ENCODE measurements at places on chromosomes 1 and 21.

- DNase-seq = no peak
Measured at GRCh38 chr1:158180741-158181576, at the start of gene CD1D. Gene CD1D (plus strand): TSS chr1:158180895. CDS start chr1:158181102, 207 bp downstream.

GRCh38 chr1:207417076-207417475 is 37.1 kb upstream of the CR2 start:
- DNase-seq = no peak

DNA sequence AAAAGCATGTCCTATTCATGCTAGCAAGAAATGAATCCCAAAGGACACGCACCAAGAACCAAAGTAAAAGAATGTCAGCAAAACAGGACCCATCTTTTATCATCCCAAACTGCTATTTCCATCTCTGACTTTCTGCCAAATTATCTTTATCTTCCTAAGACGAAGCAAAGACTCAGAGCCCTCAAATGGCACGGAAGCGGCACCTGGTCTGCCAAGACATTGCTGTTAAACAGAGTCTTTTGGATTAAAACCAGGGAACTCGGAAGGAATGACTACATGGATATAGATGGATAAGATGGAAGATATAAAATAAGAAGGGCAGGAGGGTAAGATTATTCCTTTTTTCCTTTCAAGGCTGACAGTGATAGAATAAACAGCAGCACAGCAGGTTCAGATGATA is 60.8 kb upstream of the LBR start:
- DNase-seq = no peak

DNA sequence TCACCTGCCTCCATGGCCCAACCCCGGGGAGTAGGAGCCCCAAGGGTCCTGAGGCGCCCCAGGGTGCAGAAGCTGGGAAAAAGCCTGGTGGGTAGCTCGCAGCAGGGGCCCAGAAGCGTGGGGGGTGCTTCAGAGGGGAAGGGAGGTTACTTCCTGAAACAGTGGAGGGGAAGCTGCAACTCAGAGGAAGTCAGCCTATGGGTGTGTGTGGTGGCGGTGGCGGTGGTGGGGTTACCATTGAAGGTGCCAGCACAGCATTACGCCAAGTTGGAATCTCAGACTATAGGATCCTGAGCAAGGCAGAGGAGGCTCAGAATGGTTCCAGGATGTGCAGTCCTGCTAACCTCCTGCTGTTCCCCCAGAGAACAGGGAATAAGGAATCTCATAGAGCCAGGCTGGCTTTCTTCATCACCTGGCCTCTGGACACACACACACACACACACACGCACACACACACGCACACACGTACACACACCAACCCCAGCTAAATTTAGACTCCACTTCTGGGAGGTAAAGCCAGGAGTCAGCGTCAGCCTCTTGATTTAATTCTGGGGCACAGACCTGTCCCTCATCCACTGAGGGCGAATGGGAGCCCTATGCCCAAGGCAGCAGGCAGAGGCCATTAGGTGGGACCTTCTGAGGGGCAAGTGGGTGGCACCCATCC is 1.3 kb downstream of the DENND4B start:
- no peak for DNase-seq

- DNase-seq = no peak
Measured at GRCh38 chr1:27597516-27598294, 6.2 kb downstream of the AHDC1 start.

GRCh38 chr1:34129630-34130029 is 35.4 kb downstream of the CSMD2 start:
- no peak for DNase-seq

DNA sequence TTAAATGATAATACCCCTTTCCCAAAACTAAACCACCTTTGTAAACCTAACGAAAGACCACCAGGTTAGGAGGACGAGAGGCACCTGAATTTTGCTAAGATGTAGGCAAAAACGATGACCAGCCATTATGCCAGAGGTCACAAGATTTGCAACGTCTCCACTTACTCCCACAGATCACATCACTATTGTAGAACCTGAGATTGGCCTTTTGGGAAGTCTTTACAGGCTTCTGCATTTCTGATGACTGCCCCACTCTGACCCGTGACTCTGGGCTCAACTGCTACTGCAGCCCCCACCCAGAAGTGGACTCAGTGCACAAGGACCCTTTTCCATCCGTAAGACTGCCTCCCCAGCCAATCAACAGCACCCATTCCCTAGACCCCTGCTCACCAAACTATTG is 36.4 kb upstream of the COL6A2 start:
- no peak for DNase-seq

GRCh38 chr1:203789966-203790365 is 5.5 kb upstream of the ZBED6 start:
- no peak for DNase-seq

DNA sequence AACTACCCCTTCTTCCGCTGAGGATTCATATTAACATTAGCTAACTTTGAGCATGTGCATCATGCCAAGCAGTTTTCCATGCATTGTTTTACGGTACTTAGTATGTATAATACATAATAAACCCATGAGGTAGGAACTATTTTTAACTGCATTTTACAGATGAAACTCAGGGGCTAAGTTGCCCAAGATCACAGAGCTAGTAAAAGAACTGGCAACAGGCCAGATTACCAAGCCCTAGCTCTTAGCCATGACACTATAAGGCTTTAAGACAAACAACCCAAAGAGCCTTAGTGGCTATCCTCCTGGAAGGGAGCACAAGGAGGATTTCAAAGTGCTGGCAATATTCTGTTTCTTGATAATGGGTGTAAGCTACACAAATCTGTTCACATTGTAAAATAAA is 6.1 kb downstream of the AK2 start:
- no peak for DNase-seq

DNA sequence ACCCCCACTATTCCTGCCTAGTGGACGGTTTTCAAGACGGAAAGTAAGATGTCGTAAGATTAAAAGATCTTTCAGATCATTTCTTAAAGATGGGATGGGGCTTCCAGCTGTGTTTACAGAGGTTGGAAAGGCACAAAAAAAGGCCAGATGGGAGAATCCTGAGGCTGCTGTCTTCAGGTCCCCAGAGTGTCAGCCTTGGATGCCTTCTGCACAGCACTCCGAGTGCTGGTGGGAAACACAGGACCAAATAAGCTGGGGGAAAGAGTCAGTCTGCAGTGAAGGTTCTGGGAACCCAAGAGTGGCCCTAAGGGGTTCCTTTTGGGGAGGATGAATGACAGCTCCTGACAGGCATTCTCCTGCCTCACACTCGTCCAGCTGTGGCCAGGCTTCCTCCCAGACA is 96.5 kb downstream of the COLGALT2 start:
- no peak for DNase-seq

- DNase-seq = no peak
Measured at GRCh38 chr21:34022627-34023335, 50.6 kb upstream of the MRPS6 start.

DNA sequence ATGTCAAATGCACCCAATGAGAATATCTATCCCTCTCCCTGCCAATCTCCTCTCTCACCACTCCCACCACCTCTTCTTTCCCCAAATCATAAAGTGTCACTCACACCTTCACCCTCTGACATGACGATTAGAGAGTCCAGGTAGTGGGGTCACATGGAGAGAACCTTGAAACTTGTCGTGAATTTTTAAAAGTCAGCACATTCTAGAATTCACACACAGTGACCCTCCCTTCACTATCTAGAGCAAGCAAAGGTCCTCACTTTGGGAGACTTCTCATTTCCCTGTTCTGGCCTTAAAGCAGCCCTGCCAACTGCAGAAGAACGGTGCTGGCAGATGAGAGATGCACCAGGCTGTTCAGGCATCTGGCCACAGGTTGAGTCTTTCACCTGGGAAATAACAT is 61.9 kb downstream of the CD34 start:
- no peak for DNase-seq

DNA sequence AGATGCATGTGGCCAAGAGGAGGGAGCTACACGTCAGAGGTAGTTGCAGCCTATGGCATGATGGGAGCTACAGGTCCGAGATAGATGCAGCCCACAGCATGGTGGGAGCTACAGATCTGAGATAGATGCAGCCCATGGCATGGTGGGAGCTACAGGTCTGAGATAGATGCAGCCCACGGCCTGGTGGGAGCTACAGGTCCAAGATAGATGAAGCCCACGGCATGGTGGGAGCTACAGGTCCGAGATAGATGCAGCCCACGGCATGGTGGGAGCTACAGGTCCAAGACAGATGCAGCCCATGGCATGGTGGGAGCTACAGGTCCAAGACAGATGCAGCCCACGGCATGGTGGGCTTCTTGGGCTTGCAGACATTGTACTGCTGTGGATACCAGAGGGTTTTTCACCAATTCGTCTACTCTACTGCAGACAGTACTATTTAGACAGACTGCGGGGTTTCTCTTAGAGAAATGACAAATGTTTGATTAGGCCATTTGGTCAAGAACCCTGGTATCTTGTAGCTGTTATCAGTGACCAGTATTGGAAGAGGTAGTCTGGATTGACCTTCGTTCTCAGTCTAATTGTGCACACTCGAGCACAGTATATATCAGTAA is 127.4 kb downstream of the DHRS3 start:
- no peak for DNase-seq

DNA sequence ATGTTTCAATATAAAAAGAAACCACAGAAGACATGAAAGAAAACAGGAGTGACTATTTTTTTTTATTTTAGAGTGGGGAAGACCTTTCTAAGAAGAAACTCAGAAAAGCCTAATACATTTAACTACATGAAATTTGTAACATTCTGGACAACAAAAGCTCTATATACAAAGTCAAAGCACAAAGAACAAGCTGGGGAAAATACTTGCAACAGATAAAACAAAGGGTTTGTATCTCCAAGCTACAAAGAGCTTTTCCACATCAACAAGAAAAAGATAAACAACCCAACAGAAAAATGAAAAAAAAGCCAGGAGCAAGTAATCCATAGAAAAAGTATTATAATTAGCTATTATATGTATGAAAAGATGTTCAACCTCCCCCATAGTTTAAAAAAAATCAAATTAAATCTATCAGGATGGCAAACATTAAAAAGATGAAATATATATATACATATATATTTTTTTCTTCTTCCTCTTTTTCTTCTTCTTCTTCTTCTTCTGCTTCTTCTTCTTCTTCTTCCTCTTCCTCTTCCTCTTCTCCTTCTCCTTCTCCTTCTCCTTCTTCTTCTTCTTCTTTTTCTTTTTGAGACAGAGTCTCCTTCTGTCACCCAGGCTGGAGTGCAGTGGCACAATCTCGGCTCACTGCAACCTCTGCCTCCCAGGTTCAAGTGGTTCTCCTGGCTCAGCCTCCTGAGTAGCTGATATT is 49.1 kb upstream of the EPS8L3 start:
- no peak for DNase-seq

GRCh38 chr1:51517361-51518032 is 1.6 kb downstream of the EPS15 start:
- no peak for DNase-seq

- no peak for DNase-seq
Measured at GRCh38 chr1:39102537-39103327, 76.6 kb downstream of the NDUFS5 start.

GRCh38 chr1:194268839-194269238 is 1082.4 kb upstream of the B3GALT2 start:
- peak; percentile 14 for DNase-seq

DNA sequence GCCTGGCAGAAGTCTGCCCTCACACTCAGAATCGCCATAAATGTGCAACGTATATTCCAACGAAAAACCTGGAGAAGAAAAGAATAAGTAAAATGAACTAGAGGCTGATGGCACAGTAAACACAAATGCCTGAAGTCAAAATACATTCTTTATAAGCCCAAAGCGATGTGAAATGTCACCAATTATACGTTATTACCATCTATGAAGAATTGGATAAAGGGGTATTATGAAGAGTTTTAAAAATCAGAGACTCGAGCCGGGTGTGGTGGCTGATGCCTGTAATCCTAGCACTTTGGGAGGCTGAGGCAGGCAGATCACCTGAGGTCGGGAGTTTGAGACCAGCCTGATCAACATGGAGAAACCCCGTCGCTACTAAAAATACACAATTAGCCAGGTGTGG is 18.6 kb downstream of the PTP4A2 start:
- no peak for DNase-seq

DNA sequence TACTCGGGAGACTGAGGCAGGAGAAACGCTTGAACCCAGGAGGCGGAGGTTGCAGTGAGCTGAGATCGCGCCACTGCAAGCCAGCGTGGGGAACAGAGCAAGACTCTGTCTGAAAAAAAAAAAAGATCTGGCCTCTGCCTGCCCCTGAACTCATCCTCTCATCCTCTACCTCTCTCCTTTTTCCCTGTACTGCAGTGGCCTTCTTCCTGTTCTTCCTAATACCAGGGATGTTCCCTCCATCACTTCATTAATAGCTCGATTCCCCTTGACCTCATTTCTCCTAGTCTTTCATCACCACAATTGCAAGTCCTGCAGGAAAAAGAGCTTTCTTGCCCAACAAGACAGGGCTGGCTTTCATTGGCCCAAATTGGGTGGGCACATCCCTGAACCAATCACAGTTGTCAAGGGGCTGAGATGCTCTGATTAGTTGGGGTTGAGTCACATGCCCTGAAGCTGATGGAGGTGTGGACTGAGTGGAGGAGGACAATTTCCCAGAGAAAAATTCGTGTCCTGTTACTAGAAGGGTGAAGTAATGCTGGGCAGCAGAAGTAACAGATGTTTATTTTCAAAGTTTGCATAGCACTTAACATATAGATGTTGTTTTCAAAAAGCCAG is 86.8 kb upstream of the PUM1 start:
- no peak for DNase-seq

- no peak for DNase-seq
Measured at GRCh38 chr1:24381256-24381655, 32.3 kb downstream of the STPG1 start.

- no peak for DNase-seq
Measured at GRCh38 chr1:117570988-117571409, 34.8 kb upstream of the TENT5C start.

DNA sequence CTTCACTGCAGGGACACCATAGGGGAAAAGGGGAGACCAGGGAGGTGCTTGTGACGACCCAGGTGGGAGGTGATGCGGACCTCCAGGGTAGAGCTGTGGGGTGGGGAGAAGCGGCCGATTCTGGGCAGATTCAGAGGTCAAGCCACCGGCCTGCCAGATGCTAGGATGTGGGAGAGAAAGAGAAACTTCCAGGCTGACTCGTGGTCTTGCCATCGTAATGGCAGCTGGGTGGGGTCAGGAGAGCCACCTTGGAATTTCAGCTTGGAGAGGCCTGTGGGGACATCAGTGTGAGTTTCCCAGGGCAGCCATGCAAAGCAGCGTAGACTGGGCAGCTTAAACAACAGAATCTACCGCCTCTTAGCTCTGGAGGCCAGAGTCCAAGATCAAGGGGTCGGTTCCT is 258.0 kb upstream of the VAMP3 start:
- DNase-seq = no peak

DNA sequence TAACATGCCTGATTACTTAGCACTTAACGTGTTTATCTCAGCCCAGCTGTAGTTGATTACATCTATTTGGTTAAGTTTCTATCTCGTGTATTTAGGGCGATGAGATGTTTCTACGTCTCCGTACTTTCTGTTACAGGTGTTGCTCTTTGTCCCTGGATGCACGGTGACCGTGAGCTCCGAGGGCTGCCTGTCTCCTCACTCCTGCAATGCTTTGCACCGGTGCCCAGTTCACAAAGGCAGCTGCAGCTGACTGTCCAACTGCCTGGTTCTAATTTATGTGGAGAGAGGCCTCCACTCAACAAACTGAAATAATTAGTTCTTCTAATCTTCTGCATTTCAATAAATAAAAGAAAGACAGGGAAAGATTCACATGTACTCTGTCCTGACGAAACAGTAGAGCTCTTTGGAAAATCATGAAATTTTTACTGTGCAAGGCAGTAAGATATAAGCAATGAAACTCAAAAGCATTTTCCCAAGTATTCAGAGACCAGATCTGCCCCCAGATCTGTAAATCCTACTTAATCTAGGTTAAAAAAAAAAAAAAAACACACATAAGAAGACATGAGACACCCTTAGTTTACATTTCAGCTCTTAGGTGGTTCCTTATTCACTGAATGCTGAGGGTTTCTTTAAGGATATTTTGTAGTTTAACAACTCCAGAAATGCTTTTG is 108.2 kb downstream of the TGFBR3 start:
- no peak for DNase-seq

Data from AG04449 (cell line).